AML-193 (cell line): ENCODE measurements at places on chromosomes 13 and 19.

- no peak for DNase-seq
These were observed 695.3 kb downstream of the DACH1 start for GRCh38 chr13:71171740-71172139.

- DNase-seq, result no peak
These were observed 62.7 kb downstream of the SIPA1L3 start for GRCh38 chr19:37969695-37970094.

- no peak for DNase-seq
These were observed 165.6 kb downstream of the POU4F1 start for GRCh38 chr13:78437781-78438180.

- no peak for DNase-seq
These were observed 1519.9 kb upstream of the MIR17HG start for GRCh38 chr13:89827552-89827951.

DNA sequence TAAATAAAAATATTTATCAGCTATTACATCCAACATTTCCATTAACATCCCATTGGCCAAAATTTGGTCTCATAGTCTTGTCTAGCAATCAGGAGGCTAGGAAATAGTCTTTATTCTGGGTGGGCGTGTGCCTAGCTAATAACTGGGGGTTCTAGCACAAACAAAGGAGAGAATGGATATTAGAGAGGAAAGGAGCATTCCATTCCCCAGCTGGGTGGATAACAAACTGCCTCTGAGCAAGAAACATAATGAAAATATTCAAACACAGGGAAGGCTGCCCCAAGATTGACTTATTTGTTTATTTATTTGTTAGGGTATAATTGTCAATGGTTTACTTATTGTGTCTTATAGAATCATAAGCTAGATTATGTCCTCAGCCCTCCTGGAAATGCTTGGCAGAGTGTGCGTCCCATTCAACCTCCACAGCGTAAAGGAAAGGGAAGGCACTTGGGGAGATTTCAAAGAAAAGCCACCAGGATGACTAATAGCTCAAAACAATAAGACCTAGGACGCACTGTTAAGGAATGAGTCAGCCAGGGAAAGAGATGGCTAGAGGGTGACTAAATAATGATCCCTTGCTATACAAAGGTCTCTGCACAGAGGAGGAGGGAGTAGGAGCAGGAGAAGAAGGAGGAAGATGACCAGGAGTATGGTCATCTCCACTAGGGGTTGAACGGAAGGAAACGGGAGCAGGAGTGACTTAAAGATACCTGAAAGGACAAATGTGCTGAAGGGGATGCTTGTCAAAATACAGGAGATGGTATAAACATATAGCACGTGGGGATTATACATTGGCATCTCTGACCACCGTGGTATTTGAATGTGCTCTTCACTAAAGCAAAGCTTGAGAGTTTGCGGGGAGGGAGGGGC lies 23.5 kb upstream of the USP12 start:
- no peak for DNase-seq

GRCh38 chr19:14138576-14139265 lies 2.3 kb upstream of the ASF1B start:
- DNase-seq, result no peak

GRCh38 chr19:43768273-43769050 lies 12.3 kb downstream of the KCNN4 start:
- peak; percentile 82 for DNase-seq

DNA sequence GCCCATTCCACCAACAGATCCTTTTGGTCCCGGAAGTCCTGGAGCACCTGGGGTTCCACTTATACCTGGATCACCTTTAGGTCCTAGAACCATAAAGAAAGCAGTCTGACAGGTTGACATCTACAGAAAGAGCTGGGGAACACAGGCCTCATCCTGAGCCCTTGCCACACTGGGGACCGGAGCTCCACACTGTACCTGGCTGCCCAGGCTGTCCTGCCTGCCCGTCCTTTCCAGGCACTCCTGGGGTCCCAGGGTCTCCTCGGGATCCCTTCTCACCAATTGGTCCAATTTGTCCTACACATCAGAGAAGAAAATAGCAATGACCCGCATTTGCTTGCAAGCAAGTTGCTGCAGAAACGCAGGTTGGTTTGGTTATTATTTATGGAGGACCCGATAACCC lies 130.5 kb downstream of the COL4A1 start:
- DNase-seq, result no peak

GRCh38 chr19:764301-764700 lies 13.4 kb downstream of the MISP start:
- no peak for DNase-seq

DNA sequence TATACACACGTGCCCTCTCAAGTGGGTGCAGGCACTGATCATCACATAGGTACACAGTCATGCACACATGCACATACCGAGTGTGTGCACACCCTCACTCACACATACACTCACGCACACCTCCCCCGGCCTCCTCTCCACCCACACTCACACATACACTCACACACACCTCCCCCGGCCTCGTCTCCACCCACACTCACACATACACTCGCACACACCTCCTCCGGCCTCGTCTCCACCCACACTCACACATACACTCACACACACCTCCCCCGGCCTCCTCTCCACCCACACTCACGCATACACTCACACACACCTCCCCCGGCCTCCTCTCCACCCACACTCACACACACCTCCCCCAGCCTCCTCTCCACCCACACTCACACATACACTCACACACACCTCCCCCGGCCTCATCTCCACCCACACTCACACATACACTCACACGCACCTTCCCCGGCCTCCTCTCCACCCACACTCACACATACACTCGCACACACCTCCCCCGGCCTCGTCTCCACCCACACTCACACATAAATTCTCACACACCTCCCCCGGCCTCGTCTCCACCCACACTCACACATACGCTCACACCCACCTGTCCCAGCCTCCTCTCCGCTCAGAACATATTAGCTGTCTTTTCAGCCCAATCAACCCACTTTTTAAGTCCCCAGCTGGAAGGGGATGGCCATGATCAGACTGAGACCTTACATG lies 105.2 kb upstream of the VSTM2B start:
- DNase-seq, result no peak

DNA sequence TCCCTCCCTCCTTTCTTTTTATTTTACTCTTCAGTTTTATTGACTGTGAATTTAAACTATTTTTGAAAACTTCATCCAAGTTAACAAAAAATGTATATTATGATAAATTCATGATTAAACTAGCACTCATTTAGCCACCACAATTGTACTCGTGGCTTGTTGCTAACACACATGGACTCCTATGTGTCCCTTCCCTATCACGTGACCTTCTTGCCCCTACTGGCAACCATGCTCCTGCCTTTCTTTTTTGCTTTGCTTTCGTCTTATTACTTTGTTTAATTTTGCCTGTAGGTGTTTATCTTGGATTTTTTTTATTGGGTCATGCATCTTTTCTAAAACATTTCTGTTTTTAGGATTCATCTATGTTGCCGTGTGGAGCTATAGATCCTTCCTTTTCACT lies 8.2 kb downstream of the CLC start:
- DNase-seq, result no peak

GRCh38 chr13:40662866-40663265 lies 3.6 kb downstream of the FOXO1 start:
- no peak for DNase-seq

GRCh38 chr13:87035526-87035925 lies 635.6 kb upstream of the SLITRK5 start:
- DNase-seq, result no peak

DNA sequence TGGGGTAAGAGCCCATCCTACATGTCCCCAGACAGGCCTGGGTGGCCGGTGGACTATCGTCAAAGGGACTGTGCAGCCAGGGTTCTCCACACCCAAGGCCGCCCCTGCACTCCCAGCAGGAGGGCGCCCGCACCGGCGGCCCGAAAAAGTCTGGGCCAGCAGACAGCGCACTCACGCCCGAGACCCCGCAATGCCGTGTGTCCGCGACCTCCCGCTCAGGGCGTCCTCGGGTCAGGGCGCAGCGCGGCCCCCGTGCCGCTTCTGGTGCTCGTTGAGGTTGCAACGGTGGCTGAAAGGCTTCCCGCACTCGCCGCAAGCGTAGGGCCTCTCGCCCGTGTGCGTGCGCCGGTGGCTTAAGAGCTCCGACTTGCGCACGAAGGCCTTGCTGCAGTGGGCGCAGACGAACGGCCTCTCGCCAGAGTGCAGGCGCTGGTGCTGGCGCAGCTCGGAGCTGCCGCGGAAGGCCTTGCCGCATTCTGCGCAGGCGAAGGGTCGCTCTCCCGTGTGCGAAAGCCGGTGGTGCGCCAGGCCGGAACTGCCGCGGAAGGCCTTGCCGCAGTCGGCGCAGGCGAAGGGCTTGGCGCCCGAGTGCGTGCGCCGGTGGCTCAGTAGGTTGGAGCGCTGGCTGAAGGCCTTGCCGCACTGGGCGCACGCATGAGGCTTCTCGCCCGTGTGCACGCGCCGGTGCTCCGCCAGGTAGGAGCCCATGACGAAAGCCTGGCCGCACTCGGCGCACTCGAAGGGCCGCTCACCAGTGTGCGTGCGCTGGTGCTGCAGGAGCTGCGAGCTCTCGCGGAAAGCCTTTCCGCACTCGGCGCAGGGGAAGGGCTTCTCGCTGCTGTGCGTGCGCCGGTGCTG lies 2.8 kb upstream of the A1BG start:
- no peak for DNase-seq

DNA sequence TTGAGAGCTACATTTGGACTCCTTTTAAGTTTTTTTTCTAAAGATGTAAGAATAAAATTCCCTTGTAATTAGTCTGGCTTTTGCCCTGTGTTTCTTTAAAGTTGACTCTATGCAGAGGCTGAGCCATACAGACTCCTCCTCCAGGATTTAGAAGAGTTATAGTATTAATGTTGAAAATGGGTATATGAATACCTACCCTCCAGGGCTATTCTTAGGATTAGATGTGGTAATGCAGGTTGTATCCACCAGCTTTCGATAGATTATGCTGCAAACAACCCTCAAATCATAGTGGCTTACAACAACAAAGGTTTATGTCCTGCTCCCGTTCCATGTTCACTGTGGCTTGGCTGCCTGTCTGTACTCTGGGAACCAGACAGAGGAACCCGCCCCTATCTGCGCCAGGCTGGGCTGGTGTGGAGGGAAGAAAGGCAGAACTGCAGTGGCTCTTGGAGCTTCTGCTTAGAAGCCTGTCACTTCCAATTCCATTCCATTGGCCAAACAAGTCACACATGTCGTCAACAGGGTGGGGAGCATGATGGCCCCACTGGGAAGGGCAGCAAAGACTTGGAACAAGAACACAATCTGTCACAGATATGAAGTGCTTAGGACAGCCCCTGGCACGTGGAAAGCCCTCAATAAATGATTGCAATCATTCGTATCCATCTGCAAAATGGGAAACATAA lies 290.8 kb downstream of the FOXO1 start:
- DNase-seq, result no peak

- no peak for DNase-seq
These were observed 14.1 kb downstream of the CARM1 start for GRCh38 chr19:10885201-10886169.

GRCh38 chr13:73268306-73268705 lies 209.5 kb downstream of the KLF5 start:
- DNase-seq, result no peak

DNA sequence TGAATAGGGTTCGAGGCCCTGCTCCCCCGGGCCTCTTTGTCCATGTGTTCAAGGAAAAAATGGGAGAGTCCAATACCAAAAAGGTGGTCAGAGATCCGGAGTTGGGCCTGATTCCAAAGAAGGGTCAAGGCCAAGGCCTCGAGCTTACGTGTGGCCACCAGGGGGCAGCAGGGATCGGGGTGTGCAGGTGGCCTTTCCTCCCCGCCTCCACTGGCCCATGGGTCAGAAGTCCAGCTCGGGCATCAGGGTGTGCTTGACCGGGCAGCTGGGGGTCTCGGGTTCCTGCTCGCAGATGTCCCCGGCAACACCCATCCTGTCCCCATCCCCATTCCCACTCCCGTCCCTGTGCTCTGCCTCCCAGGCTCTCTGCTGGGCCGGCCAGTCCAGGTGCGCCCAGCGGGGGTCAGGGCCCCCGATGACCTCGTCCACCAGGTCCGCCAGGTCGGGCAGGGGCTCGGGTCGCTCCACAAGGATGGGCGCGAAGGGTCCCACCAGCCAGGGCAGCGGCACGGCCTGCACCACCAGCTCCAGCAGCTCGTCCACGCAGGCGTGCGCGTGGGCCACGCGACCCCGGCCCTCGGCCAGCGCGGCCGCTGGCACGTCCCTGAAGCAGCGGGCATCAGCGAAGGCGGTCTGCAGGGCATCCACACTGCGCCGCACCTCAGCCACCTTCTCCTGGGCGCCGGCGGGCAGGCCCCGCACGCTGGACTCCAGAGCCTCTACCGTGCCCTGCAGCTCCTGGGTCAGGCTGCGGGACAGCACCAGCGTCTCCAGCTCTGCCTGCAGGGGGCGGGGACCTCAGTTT lies 5.2 kb upstream of the PLIN4 start:
- peak; percentile 43 for DNase-seq

DNA sequence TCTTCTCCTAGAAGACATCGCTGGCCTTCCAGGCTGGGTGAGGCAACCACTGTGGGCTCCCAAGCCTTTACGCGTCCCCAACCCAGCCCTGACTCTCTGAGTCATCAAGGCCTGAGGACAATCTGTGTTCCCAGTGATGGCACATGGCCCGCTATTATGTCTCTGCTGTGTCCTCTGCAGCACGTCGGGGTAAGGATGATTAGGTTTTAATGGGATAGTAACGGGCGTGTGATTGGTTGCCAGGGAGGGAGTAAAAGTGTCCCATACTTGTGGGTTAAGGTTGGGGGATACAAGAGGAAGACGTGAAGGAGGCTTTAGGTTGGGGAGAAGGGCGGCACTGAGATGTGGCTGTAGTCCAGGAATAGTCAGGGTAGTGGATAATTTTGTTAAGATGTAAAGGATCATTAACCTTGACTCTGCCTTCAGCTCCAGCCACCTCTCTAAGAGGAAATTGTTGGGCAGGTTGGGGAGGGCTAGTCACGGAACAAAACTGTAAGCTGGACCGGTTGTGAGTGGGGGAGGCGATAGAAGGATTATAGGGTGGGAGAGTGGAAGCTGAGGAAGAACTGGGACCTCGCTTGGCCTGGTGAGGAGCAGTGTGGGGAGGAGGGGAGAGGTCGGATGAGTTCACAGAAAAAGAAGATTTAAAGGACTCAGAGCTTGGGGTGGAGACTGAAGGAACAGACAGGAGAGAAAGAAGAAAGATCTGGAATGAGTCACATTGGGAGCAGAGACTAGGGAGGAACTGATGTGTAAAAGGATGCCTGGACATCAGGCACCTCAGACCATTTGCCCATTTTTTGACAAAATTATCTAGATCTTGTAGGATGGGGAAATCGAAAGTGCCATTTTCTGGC lies 27.9 kb upstream of the IGFL1 start:
- no peak for DNase-seq

DNA sequence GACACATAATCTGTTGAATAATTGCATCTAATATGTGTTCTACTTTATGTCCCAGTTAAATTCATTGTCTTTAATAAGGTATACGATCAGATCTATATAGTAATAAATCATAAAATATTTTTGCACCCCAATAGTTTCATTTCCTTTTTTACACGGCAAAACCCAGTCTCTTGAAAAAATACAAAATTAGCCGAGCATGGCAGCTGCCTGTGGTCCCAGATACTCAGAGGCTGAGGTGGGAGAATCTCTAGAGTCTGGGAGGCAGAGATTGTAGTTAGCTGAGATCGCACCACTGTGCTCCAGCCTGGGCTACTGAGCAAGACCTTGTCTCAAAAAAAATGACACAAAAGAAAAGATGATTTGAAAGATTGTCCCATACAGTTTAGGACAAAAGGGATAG lies 52.3 kb upstream of the PARP4 start:
- DNase-seq, result no peak

GRCh38 chr19:38703509-38703908 lies 40.8 kb downstream of the CAPN12 start:
- DNase-seq, result no peak
